ENCODE measurements at places on chromosomes 1 and 21. TPM values are rescaled to one million over a fixed set of nuclear protein-coding genes. Genes with fewer than 3 reads are reported as not detected.

SLAMF1 gene
- total RNA-seq, result 0.11 TPM

OR10J1 gene
- not detected for total RNA-seq

PTPN22 gene
- 15.2 TPM for total RNA-seq

S100A8 gene
- 842 TPM for total RNA-seq

KRTAP13-2 gene
- not detected for total RNA-seq

PLPPR4 gene
- total RNA-seq, result 0.22 TPM

ATF3 gene
- total RNA-seq, result 39.1 TPM

USP48 gene
- 50.1 TPM for total RNA-seq

IER5 gene
- 19.9 TPM for total RNA-seq

OR2L8 gene
- total RNA-seq, result not detected

Measured in upper lobe of left lung (tissue), 6 donors.